ENCODE measurements at places on chromosomes 5 and 9. TPM values are rescaled to one million over a fixed set of nuclear protein-coding genes. Genes with fewer than 3 reads are reported as not detected.

Gene SLC25A2
- total RNA-seq = not detected

Gene ABLIM3
- 42.4 TPM for total RNA-seq

Gene KLHL9
- 19.2 TPM for total RNA-seq

Gene LECT2
- total RNA-seq = not detected

Gene STPG3
- not detected for total RNA-seq

Gene PCDHB3
- total RNA-seq = 2.3 TPM

Gene FAM240B
- not detected for total RNA-seq

Gene PDCD1LG2
- 3.1 TPM for total RNA-seq

Gene TMEM174
- total RNA-seq = not detected

Gene GPX8
- 9.6 TPM for total RNA-seq

Gene ANKRD20A1
- total RNA-seq = 0.83 TPM

Gene DNAH5
- 0.17 TPM for total RNA-seq

GRCh38 chr5:27217155-27217956 is 179.0 kb upstream of the CDH9 start:
- DNase-seq = no peak

GRCh38 chr5:117496801-117497200 is 922.2 kb upstream of the SEMA6A start:
- no peak for DNase-seq

DNA sequence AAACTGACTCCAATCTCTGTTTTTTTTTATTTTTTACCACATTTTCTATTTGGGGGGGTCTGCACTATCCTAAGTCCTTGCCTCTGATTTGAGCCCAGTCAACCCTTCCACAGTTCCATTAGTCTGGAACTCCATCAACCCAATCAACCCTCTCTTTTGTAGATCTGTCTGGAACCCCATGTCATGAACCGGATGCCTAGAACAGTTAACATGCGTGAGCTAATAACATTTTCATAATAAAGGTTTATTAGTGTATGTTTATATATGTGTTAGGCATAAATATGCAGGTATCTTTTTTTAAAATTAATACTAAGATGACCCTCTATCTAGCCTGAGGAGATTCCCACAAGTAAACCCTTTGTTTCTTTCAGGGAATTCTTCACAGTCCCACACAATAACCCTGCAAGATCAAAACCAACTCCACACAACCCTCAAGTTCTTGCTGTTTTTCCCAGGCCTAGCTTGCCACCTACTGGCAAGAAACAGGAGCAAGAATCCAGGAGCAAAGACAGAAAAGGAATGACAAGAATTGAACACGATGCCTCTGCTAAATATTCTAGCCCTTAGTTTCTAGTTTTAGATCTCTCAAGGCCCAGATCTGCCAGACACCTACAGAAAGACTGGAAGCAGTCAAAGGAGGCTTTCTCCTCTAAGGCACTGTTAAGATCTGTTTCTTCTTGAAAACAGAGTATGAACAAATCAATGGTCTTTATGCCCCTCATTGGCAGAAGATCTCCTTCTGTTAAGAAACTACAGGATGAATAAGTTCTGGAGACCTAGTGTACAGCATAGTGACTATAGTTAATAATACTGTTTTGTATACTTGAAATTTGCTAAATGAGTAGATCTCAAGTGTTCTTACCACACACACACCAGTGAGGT is 100.4 kb downstream of the TRIM36 start:
- DNase-seq = peak; percentile 74

- no peak for DNase-seq
Observed at GRCh38 chr5:64295101-64295500, 129.5 kb downstream of the RNF180 start.

DNA sequence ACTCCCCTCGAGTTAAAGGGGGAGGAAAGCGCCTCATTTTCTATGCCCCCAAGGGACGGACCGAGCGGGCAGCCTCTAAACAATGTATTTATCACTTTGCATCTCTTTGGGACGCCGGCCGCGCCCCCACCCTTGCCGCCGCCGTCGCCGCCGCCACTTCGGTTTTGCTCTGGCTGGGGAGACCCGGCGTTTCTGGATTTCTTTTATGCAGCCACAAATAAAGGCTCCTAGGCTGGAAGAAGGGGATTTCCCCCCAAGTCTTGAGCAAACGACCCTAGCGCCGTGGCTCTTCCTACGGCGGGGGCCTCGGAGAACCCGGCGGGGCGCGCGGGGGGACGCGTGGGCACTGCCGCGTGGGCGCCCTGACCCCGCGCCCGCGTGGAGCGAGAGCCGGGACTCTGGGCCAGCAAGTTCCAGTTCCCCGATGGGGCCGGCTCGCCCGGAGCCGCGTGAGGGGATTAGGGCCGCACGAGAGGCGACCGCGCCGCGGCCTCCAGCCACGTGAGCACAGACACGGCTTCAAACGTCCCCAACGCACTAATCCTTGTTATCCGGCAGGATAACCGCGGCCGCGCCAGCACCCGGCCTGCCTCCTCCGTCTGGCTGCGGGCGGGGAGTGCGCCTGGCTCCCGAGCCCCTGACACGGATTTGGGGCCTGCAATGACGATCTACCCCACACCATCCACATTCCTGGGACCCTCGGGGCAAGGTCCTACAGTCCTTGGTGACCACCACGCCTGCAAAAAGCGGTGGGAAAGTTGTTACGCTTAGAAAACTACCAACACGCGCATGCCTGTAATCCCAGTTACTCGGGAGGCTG is 7.9 kb upstream of the NEUROG1 start:
- no peak for DNase-seq

GRCh38 chr9:91197232-91198181 is 164.2 kb downstream of the AUH start:
- peak; percentile 96 for DNase-seq

- no peak for DNase-seq
Observed at GRCh38 chr5:158084292-158084691, 225.3 kb upstream of the CLINT1 start.

DNA sequence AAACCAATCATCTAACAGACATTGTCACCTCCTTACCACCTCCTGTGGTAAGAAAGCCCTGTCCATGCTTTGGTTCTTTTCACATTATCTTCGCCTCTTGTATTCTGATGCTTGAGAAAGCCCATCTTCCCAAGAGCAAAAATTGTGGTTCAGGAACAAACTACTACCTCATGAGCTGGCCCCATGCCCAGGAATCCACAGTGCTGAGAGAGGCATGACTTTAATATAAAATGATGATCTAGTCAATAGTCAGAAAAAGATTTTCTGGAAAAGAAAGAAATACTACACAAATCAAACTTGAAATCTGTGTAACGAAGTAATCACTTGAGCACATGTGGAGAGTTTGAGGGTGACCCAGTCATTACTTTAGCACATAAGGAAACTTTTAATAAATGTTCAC is 94.7 kb downstream of the FGF10 start:
- no peak for DNase-seq

GRCh38 chr5:112119969-112120368 is 299.1 kb downstream of the EPB41L4A start:
- DNase-seq = no peak

- DNase-seq = no peak
Observed at GRCh38 chr5:118165619-118166018, 822.7 kb downstream of the DTWD2 start.

GRCh38 chr5:136814619-136815378 is 449.5 kb upstream of the TRPC7 start:
- DNase-seq = no peak

DNA sequence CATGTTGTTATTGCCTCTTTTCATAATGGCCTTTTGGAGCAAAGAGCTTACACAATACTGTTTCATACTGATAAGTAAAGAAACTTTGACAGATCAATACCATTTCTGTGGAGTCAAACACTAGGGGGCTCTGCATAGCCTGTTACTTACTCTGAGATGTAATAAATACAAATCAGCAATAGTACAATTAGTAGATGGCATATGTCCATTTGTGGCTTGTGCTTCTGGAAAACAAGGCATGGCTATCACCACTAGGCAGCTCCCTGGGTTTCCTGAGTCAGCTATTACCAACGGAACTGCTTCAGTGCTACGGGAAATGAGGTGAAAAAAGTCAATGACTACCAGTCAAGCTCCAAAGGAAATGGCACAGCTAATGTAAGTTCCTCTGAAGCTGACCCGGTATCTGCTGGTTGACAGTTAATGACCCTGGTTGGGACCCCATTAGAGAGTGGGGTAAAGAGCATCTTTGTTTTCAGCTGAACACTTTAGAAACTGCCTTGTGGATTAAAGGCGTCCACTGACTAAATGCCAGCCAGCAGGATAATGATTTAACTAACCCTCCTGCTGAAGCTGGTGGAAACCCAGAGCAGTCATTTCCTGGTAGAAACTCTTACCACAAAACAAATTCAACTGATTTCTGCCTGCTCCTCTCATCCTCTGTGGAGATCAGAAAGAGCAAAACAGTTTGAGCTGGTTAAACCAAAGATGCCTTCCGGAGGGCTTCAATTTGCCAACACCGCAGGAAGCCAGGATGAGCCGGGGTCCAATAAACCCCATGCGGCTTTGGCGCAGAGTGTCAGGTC is 69.0 kb upstream of the FAM169A start:
- no peak for DNase-seq

GRCh38 chr5:91007780-91008402 is 375.2 kb downstream of the ARRDC3 start:
- no peak for DNase-seq

- no peak for DNase-seq
Observed at GRCh38 chr5:31678180-31678579, 39.2 kb downstream of the PDZD2 start.

GRCh38 chr9:94181408-94182181 is 77.5 kb upstream of the ZNF169 start:
- DNase-seq = no peak

DNA sequence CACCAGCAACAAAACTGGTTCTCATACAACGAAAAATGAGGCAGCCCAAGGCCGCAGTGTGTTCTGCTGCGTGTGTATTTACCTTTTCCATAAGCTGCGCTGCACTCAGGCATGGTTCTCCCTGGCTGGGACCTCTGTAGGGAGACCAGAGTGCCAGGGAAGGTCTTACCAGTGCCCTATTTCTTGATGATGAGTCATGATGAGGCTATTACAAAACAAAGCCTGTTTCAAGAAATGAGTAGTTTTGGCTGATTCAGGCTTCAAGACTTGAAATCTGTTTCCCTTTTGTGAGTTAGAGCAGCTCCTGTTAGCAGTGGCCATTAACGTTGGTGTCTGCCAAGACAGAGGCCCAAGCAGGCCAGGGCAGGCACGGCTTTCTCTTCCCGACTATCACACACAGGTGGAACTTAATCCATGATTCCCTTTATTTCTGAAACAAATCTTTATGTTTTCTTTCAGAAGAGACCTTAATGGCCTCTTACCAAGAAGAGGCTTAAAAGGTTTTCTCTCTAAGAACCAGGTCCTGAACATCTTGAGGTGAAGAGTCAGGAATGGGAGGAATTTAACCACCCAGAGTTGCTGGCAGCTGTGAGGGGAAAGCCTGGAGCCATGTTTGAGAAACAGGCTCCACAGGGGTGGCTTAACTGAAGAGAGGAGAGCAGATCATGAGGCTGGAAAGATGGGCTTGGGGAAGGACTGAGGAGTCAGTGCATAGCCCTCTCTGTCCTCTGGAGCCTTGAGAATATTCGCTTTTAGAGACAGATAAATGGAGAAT is 41.4 kb upstream of the TIFAB start:
- no peak for DNase-seq

GRCh38 chr9:114190563-114190905 is 35.2 kb downstream of the COL27A1 start:
- DNase-seq = no peak

DNA sequence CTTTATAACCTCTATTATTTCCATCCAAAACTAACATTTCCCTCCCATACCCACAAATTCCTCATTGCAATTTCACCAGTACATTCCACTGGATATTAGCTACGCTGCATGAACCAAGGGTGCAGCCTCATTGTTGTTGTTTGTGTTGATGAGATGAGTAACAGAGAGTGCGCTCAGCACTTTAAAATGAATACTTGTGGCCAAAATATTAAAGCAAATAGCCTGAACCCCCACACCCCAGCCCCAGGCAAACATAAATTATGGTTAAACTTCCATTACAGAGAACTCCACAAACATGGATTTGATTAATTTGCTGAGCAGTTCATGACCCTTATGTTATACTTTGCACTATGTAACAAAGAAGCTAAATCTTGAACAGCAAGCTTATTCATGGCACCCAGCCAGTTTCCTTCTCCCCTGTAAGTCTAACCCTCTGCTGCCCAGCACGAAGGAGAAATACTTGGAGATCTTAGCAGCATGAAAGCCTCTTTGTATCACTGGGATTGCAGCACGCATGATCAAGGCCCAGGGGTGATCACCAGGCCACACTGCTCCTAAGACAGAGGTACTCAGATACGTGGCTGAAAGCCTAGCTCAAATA is 205.0 kb downstream of the DOCK8 start:
- DNase-seq = no peak

DNA sequence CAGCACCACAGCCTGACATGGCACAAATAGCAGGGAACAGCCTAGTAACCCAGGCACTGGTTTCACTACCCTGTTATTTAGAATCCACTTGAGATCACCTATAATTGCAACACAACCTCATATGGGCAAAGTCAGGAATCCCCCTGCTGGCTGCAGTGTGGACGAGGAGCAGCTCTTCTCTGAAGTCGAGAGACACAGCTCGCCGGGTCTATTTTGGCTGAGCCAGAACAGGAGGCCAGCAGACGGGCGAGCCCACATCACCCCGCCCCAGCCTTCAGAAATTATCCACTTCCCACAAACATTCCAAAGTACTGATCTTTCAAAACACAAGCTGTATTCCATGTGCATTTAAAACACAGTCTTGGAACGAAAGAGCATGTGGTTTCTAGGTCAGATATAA is 179.0 kb downstream of the ROR2 start:
- DNase-seq = no peak

- DNase-seq = no peak
Observed at GRCh38 chr9:91241909-91242308, 119.8 kb downstream of the AUH start.
